ENCODE measurements at places on chromosomes 4 and X. TPM values are rescaled to one million over a fixed set of nuclear protein-coding genes. Genes with fewer than 3 reads are reported as not detected.

The DAPP1 gene
- 0.73 TPM for total RNA-seq

The PPEF2 gene
- not detected for total RNA-seq

The MAGEA1 gene
- not detected for total RNA-seq

The ADGRL3 gene
- 257 TPM for total RNA-seq

The TMEM47 gene
- total RNA-seq: 48.0 TPM

The OTUD5 gene
- 21.5 TPM for total RNA-seq

The ADRA2C gene
- total RNA-seq: 5.3 TPM

The ANKRD50 gene
- 84.3 TPM for total RNA-seq

The HTRA3 gene
- 2.4 TPM for total RNA-seq

The SYP gene
- 85.9 TPM for total RNA-seq

The SLC7A11 gene
- 30.0 TPM for total RNA-seq

The TRPC3 gene
- 88.6 TPM for total RNA-seq

The PDCL2 gene
- total RNA-seq: not detected

The PRKG2 gene
- 2.3 TPM for total RNA-seq

The SMR3B gene
- total RNA-seq: not detected

The SPOCK3 gene
- 66.6 TPM for total RNA-seq

The SNX12 gene
- 50.1 TPM for total RNA-seq

The AWAT2 gene
- not detected for total RNA-seq

The GAGE12J gene
- total RNA-seq: not detected

The P2RY8 gene
- 0.09 TPM for total RNA-seq

The C4orf36 gene
- 1.7 TPM for total RNA-seq

The MXD4 gene
- 28.9 TPM for total RNA-seq

The IL1RAPL1 gene
- 19.5 TPM for total RNA-seq

The TLR8 gene
- total RNA-seq: 0.27 TPM

The PROM1 gene
- 21.6 TPM for total RNA-seq

The SPANXA1 gene
- total RNA-seq: not detected

The PABPC5 gene
- total RNA-seq: 11.0 TPM

The F8A3 gene
- 2.0 TPM for total RNA-seq

The KLF8 gene
- total RNA-seq: 18.4 TPM

The HERC3 gene
- total RNA-seq: 65.6 TPM

The COL25A1 gene
- 21.9 TPM for total RNA-seq

The APLN gene
- total RNA-seq: 2.0 TPM

The KLHL8 gene
- 40.6 TPM for total RNA-seq

The BEX2 gene
- total RNA-seq: 49.2 TPM

The GC gene
- not detected for total RNA-seq

The CFP gene
- 1.4 TPM for total RNA-seq

The POF1B gene
- 0.09 TPM for total RNA-seq

The PABPC1L2A gene
- 0.91 TPM for total RNA-seq

The FANCB gene
- total RNA-seq: 14.2 TPM

The TAF7L gene
- not detected for total RNA-seq

The CAMK2D gene
- total RNA-seq: 97.5 TPM

The TEX13D gene
- not detected for total RNA-seq

Data from cerebellum (tissue), 4 donors.